IPS DF 6.9 (cell line): ENCODE measurements at places on chromosomes 16 and 17.

DNA sequence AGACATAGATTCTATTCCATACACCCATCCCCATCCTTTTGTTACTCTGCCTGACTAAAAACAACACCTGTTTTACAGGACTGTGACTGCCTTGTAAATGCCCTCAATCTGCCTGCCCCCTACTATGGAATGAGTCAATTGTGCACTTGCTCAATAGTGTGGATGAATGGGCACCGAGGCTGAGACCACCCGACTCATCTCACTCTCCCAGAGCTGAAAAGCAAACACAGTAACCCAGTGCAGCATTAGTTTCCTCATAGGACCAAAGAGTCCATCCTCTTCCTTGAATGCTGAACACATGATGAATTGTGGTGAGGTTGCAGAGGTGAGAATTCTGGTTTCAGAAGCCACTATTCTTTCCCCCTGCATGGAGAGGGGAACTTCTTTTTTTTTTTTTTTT lies 233.7 kb downstream of the ZFHX3 start:
- DNase-seq = no peak

DNA sequence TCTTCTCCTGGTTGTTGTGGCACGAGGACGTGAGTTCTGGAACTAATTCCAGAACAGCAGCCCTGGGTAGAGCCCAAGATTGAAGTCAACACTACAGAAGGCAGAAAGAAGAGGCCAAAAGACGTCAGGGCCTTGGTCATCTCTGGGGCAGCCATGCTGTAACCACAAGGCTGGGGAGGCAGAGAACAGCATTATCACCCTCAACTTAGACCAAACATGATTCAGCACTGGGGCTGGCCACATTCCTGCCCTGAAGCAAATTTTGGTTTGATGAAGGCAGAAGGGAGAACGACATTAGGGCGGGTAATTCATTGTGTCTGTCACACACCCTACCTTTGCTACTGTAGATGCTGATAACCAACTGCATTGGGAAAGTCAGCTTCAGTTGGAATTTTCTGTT lies 9.7 kb upstream of the ALOX15B start:
- no peak for DNase-seq

DNA sequence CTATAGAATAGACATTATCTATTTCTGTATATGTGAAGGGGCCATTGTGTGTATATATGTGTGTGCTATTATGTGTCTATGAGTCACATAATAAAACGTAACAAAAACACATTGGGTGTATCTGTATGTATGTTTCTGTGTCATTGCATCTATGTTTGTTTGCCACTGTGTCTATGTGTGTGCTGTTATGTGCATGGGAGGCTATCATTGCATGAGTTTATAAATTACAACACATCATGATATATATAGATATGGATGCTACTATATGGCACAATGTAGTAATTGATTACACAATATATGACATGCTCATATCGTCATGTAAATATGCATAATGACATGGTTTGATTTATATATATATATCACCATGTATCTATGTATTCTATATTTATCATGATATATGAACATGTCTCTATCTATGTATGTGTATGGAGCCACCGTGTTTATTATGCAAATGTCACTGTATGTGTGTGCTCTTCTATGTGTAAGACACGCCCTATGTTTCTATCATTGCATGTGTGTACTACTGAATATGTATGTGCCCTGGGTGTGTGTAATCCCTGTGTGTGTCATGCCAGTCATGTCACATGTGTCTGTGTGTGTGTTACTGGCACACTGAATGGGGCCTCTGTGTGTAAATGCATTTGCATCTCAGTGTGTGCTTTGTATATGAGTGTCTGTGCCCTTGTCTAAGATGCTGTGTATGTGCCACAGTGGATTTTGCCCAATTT lies 1.4 kb upstream of the TSPOAP1 start:
- DNase-seq = no peak

DNA sequence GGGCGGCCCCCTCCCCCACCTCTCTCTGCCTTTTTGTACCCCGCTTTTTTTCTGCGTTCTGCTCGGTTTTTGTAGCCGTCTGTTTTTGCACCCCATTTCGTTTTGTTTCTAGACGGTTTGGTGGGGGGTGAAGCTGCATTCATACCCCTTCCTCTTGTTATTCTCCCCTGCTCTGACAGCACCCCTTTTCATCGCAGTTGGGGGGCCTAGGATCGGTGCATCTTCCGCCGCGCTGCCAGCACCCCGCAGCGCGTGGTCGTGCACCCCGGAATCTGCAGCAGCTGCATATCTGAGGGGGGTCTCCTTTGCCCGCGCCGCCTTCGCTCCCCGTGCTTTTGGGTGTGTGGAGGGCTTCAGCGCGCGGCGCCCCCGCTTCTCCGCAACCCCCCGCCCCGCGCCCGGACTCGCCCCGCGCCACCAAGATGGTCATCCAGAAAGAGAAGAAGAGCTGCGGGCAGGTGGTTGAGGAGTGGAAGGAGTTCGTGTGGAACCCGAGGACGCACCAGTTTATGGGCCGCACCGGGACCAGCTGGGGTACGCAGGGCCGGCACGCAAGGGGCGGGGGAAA lies 455 bp downstream of the ATP1B2 start:
- DNase-seq = no peak

GRCh38 chr17:8791910-8792270 lies 7.3 kb downstream of the MFSD6L start:
- DNase-seq = no peak

- DNase-seq = no peak
These were observed 8.5 kb upstream of the CBFA2T3 start for GRCh38 chr16:88985521-88985920.

GRCh38 chr16:82391690-82392089 lies 221.7 kb upstream of the MPHOSPH6 start:
- DNase-seq = no peak
